ENCODE measurements at places on chromosomes 3 and 15. TPM values are rescaled to one million over a fixed set of nuclear protein-coding genes. Genes with fewer than 3 reads are reported as not detected.

DNA sequence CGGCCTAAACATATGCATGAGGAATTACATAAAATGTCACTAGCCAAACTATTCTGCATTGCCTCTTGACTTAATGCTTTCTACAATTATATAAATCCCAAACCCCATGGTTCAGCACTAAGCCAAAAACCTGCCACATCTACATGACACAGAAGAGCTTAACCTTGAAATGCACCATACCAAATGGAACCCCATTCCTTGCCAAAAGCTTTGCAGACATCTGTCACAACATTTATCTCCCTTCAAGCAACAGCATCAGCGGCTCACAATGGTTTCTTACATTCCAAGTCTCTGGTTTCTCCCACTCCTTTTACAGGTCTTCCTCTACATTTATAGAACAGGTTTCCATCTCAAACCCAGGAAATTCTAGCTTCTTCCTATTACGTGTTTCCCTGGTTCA, 58.4 kb upstream of the GYG1 start:
- no peaks in the 10 kb centered on the region for H3K36me3 ChIP-seq
- no peaks in the 10 kb centered on the region for H3K4me1 ChIP-seq
- no peak overlapping the region for H3K4me3 ChIP-seq
- H3K27ac ChIP-seq, result no peak overlapping the region
- H3K27me3 ChIP-seq, result no peaks in the 10 kb centered on the region

Gene BUB1B
- 11.8 TPM for total RNA-seq

DNA sequence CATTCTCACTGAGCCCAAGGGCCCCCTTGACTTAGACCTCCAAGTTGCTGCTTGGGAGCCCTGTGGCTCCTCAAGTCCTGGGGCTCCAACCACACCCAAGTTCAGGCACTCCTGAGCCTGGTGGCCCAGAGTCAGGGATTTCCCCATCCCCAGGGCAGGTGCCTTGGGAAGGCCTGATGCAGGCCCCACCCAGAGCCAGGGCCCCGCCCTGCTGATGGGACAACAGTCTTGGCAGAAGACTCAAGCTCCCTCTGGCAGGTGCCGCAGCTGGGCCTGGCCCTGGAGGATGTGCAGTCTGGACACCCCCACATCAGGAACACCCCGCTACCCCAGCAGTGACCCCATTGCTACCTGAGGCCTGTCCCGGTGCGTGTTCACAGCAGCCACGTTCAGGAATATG, 17.7 kb upstream of the SHISA5 start:
- H3K36me3 ChIP-seq, result peaks cover 7% of the 10 kb centered on the region
- H3K4me3 ChIP-seq, result no peak overlapping the region
- H3K4me1 ChIP-seq, result no peaks in the 10 kb centered on the region
- DNase-seq, result no peak
- no peak overlapping the region for H3K27ac ChIP-seq

Gene LMOD3
- 90.3 TPM for total RNA-seq

DNA sequence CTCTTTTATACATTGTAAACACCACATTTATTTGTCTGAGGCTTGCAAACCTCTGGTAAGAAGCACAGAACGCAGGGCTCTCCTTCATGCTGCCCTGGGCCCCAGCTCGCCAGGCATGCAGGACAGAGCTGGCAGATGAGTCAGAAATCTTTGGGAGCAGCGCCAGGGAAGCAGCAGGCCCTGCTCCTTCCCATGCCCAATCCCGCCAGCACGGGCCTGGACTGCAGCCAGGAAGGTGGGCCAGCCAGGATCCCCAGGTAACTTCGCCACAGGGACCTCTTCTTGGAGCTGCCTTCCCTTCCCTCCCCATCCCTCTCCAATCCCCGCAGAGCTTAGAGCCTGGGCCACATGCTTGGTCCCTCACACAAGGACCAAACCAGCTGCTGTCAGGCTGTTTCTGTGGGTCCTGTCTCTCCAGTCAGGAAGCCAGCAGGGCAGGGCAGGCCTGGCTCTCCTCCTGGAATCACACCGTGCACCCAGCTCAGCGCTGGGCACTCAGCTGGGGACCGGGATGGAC, 8.8 kb downstream of the STOML1 start:
- peak overlapping the region; percentile 95 for H3K27ac ChIP-seq
- DNase-seq, result peak; percentile 62
- H3K36me3 ChIP-seq, result peaks cover 31% of the 10 kb centered on the region
- no peak overlapping the region for H3K4me3 ChIP-seq

GRCh38 chr3:196996454-196997265, 28.0 kb upstream of the PIGZ start:
- H3K27ac ChIP-seq, result peak overlapping the region; percentile 58
- H3K4me3 ChIP-seq, result no peak overlapping the region
- no peaks in the 10 kb centered on the region for H3K27me3 ChIP-seq
- DNase-seq, result peak; percentile 45
- peaks cover 30% of the 10 kb centered on the region for H3K4me1 ChIP-seq
- H3K36me3 ChIP-seq, result no peaks in the 10 kb centered on the region

DNA sequence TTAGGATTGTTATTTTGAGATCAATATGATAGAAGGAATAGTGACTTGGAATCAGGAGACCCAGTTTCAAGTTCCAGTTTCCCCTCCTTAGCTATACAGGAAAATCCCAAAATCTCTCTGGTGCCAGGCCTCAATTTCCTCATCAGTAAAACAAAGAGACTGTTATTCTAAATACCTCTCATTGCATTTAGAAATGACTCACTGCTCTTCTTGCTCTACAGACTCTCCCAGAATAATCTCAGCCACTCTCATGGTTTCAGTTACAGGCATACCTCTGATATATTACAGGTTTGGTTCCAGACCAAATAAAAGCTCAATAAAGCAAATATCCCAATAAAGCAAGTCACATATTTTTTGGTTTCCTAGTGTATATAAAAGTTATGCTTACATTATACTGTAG, 28.3 kb downstream of the IMPG2 start:
- H3K36me3 ChIP-seq, result no peaks in the 10 kb centered on the region
- H3K4me1 ChIP-seq, result no peaks in the 10 kb centered on the region
- no peak overlapping the region for H3K4me3 ChIP-seq
- H3K27me3 ChIP-seq, result no peaks in the 10 kb centered on the region
- DNase-seq, result no peak

Gene VILL
- 7.2 TPM for total RNA-seq

DNA sequence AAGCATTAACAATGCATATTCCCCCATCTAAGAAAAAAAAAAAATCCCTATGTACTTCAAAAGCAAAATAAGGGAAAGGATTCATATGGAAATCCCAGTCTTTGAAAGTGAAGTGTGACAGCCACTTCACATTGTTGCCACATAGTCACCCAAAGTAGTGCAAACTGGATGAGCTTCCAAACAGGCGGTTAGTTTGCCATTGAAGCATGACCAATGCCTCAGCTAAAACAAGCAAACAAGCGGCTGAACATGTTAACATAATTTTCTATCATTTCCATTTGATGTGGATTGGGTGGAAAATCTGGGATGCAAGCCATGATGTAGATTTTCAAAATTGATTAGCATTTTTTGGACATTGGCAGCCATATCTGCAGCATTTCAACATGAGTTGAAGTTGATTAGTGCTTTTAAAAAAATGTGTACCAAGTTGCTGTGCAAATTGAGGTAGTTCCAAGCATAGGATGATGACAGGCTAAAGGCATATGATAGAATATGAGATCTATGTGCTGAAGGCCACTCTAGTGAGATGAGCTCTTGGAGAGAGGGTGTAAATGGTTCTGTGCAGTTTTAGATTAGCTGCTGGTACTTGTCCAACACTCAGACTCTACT, 405.2 kb downstream of the NR2F2 start:
- no peaks in the 10 kb centered on the region for H3K36me3 ChIP-seq
- H3K4me1 ChIP-seq, result peaks cover 6% of the 10 kb centered on the region
- DNase-seq, result no peak
- H3K27me3 ChIP-seq, result no peaks in the 10 kb centered on the region

GRCh38 chr3:11379238-11379823, 107.1 kb downstream of the ATG7 start:
- peaks cover 12% of the 10 kb centered on the region for H3K4me1 ChIP-seq
- peak; percentile 79 for DNase-seq
- no peak overlapping the region for H3K4me3 ChIP-seq
- H3K36me3 ChIP-seq, result peaks cover 4% of the 10 kb centered on the region

Gene RASSF1
- 33.9 TPM for total RNA-seq

Gene FAM174B
- total RNA-seq, result 13.3 TPM

GRCh38 chr3:40763807-40764206, 239.0 kb downstream of the ZNF621 start:
- H3K4me1 ChIP-seq, result peaks cover 11% of the 10 kb centered on the region
- DNase-seq, result no peak
- H3K27ac ChIP-seq, result no peak overlapping the region
- no peak overlapping the region for H3K4me3 ChIP-seq
- no peaks in the 10 kb centered on the region for H3K36me3 ChIP-seq
- no peaks in the 10 kb centered on the region for H3K27me3 ChIP-seq

Measured in muscle of leg (tissue), 16 donors.